ENCODE measurements at places on chromosomes 12 and 14. TPM values are rescaled to one million over a fixed set of nuclear protein-coding genes. Genes with fewer than 3 reads are reported as not detected.
A peak's percentile ranks its signal among the peaks of the same experiment; 100 is the strongest.

DNA sequence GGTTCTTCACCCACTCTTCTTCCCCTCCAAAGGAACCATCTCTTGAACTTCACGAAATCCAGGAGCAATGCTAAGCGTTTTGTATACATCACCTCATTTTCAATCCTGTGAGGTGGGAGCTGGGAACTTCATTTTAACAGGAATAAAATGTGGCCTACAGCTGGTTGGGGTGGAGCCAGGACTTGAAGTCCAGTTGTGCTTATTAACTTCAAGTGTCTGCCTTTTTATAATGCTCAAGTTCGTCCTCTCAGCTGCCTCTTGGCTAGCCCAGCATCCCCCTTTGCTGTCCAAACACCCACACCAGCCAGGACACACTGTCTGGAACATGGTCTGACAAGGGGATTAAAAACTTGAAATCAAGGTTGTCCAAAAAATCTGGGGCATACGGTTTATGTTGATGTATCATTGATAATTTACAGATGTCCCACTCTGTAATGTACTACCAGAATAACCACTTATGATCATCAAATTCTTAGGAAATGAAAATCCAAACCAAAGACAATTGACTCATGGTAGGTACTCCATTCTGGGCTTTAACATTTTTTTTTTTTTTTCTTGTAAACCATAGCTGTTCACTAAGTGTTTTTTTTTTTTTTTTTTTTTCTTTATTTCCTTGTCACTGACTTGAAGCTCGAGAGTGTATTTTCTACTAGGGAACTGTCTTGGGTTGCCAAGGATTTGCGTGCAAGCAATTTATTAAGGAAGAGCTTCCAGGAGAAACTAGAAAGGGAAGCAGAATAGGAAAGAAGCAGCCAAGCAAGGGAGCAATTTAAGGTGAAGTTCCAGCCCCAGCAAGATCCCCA, 252.3 kb downstream of the EFCAB11 start:
- peak; percentile 55 for DNase-seq

- no peak for DNase-seq
Measured at GRCh38 chr14:55802986-55803872, 223.2 kb downstream of the KTN1 start.

DTD2 gene
- total RNA-seq, result 22.0 TPM

DNA sequence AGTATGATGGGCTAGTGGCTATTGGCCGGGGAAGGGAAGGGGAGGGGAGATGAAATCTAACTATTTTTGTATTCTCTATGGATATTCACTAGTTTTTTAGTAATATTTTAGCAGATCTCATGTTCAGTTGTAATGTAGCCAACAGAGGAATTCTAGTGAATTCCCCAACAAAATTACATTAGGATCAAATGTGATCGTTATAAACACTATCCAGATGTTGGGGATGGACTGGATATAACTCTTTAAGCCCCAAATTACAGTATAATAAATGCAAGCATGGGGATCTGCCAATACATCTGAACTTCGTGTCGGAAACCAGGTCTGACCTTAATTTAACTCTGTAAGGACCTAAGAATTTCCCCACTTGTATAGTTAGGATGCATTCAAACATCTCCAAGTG, 21.5 kb downstream of the LLPH start:
- DNase-seq, result no peak

DNA sequence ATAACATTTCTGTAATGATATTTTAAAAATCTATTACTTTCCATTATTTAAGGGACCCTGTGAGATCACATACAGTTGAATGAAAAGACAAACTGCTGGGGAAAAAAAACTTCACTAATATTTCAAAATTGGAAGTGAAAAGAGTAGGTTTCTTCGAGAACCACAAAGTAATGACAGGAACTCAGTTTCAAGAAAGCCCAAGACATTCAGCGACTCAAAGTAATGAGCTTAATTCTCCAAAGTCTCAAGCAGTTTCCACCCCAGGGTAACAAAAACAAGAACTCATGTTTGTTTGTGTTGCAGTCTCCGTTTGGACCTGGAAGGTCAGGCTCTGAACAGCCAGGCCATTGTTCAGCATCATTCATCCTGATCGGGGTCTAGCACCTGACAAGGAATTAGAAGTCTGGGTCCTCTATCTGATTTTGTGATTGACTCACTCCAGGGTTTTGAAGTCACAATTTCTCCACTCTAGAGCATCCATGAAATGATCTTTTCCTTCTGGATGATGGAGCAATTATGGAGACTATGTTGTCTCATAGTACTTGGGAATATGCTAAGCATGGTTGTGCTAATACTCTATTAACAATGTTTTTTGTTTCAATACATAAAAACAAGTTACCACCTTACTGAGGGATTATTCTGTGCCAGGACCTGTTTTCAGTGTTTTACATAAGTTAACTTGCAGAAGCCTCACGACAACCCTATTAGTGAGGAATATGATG, 126.9 kb downstream of the SLC25A21 start:
- DNase-seq, result no peak
